ENCODE measurements at places on chromosomes 11 and 22.

- no peak for DNase-seq
Observed at GRCh38 chr11:115996808-115997188, 492.6 kb upstream of the CADM1 start.

- DNase-seq: no peak
Observed at GRCh38 chr22:46023558-46023981, 46.6 kb upstream of the WNT7B start.

- DNase-seq: peak; percentile 74
Observed at GRCh38 chr22:41517172-41518047, 26.9 kb downstream of the POLR3H start.

- peak; percentile 54 for DNase-seq
Observed at GRCh38 chr22:49213731-49214352, 613.8 kb downstream of the BRD1 start.

DNA sequence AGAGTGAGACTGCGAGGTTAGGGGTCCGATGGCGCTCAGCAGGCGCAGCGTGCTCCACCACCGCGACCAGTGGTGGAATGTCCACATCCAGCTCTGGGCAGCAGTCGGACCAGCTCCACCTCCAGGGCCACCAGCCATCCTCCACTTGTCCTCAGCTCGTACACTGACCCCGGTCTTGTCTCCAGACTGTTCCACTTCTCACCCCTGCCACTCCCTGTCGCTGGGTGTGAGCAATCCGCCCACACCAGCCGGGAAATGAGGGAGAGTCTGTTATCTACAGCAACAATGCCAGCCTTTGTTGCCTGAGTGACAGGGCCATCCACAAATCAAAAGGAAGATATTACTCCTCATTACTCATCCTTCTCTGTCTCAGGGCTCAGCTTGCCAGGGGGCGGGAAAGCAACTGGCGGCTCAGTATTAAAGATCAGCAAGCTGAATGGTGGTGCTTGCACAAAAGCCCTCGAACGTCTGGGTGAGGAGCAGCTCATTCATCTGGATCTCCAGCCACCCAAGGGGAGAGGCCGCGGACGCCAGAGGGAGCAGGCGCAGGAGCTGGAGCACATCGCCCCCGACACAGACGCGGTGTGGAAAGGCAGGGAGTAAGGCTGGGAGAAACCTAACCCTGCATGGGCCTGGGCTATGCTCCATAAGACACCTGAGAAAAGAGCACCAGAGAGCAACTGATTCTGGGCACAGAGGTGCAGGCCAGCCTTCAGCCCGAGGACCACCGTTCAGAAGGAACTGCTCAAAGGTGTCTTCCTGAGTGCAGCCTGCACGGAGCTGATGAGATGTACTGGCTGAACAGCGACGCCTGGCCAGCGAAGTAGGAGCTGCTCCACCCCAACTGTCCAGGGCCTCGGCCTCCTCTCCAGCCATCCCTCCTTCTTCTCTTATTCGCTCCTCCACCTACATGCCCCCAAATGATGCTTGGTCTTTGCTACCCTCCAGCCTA is 21.9 kb downstream of the IGSF9B start:
- DNase-seq: no peak

- no peak for DNase-seq
Observed at GRCh38 chr11:28089378-28089777, 18.6 kb downstream of the KIF18A start.

GRCh38 chr22:17924735-17925364 is 99.5 kb downstream of the MICAL3 start:
- DNase-seq: no peak

- no peak for DNase-seq
Observed at GRCh38 chr11:75796091-75796435, 18.9 kb upstream of the UVRAG start.

GRCh38 chr11:59263225-59263894 is 50.6 kb upstream of the MPEG1 start:
- DNase-seq: no peak

- no peak for DNase-seq
Observed at GRCh38 chr11:68541991-68542390, 81.4 kb downstream of the PPP6R3 start.
